ENCODE measurements at places on chromosomes 1 and 21.

DNA sequence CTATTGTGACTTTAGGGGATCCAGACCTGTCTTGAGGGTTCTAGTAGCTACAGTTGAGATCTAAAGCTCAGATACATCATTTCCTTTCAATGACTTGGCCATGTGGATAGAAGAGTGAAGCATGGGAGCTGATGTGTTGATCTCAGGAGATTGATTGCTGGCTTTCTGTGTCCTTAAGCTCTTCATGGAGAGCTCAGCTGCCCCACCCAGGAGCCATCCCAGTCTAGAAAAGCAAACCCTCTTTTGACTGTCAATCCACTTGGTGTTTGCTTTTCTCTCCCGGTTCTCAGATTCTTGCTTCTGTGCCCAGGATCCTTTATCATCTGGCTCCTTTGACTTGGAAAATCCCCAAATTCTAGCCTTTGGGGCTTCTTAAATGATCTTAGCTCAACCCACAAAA lies 87.2 kb downstream of the ATP1A1 start:
- no peak for DNase-seq

- DNase-seq = no peak
Measured at GRCh38 chr21:36698385-36698980, 432 bp upstream of the SIM2 start.

- no peak for DNase-seq
Measured at GRCh38 chr1:17819129-17819802, 64.1 kb downstream of the ACTL8 start.

DNA sequence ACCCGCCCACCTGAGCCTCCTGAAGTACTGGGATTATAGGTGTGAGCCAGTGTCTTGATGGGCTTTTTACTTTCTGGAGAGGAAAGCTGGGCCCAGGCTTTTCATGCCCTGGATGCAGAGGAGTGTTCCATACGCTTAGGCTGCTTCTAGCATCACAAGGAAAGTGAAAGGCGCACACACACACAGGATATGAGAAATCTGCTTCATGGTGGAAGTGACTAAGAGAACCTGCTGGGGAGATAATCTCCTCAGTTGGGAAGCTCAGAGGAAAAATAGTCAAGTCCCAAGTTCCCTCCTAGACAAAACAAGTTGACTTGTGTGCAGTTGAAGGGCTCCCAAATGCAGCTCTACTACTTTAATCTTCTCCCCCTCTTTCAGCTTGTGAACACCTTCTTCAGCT lies 2.2 kb downstream of the NUDC start:
- DNase-seq = no peak

- DNase-seq = no peak
Measured at GRCh38 chr1:23902321-23903278, 10.6 kb downstream of the CNR2 start.

- DNase-seq = no peak
Measured at GRCh38 chr1:76314730-76315129, 240.2 kb downstream of the ST6GALNAC3 start.

DNA sequence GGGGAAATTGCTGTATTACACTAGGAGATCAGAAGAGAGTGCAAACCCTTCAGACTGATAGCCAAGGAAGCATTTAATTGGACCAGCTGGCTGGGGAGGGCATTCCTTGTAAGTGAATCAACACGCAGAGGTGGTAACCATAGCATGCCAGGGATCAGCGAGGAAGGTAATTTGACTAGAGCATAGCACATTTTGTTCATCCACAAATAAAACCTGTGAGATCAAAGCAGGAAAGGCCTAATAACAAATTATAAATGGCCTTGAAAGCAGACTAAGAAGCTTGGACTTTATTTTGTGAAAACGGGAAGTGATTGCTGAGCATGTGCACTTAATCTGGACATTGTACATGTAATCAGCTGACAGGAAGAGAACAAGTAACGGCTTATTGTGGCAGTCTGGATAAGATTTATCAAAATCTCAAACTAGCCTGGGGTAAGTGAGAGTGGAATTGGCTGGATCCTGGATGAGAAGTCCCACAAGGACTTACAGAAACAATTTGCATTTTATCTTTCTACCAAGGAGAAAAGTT lies 11.7 kb upstream of the CD55 start:
- DNase-seq = peak; percentile 73

GRCh38 chr1:150234309-150234565 lies 1.7 kb downstream of the ANP32E start:
- no peak for DNase-seq

DNA sequence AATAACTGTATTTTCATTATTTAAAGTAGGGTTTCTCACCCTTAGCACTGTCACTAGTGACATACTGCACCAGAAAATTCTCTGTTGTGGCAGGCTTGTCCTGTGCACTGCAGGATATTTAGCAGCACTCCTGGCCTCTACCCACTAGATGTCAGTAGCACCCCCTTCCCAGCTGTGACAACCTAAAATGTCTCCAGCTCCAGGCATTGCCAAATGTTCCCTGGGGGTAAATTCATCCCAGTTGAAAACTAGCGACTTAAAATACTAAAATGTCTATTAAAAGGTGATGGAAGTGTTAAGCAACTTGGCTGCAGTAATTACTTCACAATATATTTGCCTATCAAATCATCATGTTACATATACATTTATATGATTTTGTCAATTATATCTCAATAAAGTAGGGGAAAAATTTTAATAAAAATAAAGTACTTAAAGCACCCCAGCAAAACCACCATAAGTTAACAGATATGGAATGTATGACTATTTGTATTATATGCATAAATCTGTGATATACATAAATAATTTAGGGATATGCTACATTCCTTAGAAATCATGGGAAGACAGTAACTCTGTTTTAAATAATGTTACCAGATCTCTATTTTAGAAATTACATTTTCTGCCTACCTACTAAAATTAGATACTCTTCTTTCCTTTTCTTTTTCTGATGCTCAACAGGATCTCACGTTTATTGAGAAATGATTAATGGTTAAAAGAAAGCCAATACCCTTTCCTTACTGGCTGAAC lies 74.6 kb downstream of the ARID4B start:
- DNase-seq = peak; percentile 80

- no peak for DNase-seq
Measured at GRCh38 chr21:41508415-41509144, 622 bp upstream of the TMPRSS2 start.

- no peak for DNase-seq
Measured at GRCh38 chr1:59354709-59355337, 57.9 kb downstream of the FGGY start.
